IMR-90 (cell line): ENCODE measurements at places on chromosomes 1 and 21. TPM values are rescaled to one million over a fixed set of nuclear protein-coding genes. Genes with fewer than 3 reads are reported as not detected.

- H3K4me3 ChIP-seq = no peak overlapping the region
- no peaks in the 10 kb centered on the region for H3K27me3 ChIP-seq
- no peaks in the 10 kb centered on the region for H3K4me1 ChIP-seq
- H3K36me3 ChIP-seq = peaks cover 3% of the 10 kb centered on the region; the same call in 1 of the 2 replicates
- DNase-seq = peak; percentile 46
Observed at GRCh38 chr1:31335007-31335406, 37.9 kb downstream of the FABP3 start.

DNA sequence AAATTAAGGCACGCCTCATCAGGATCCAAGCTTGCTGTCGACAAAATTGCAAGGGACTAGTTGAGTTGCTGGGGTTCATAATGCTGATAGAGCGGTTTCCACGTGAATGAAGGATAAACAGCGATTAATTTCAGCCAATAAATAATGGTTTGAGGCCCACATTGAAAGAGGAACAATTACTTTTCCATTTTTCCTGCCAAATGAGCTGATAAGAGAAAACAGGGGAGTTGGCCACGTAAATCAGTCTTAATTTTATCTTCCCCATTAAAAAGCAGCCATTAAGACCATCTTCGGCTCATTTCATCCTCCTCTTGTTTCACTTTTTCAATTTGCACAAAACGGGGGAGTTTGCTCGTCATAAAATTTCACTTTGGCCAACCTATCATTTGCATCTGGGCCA is 235.5 kb upstream of the RRP15 start:
- H3K27ac ChIP-seq = no peak overlapping the region
- DNase-seq = no peak
- H3K27me3 ChIP-seq = no peaks in the 10 kb centered on the region
- H3K4me1 ChIP-seq = no peaks in the 10 kb centered on the region

The PGBD5 gene
- 0.36 and 0.37 TPM in 2 replicates for polyA plus RNA-seq

DNA sequence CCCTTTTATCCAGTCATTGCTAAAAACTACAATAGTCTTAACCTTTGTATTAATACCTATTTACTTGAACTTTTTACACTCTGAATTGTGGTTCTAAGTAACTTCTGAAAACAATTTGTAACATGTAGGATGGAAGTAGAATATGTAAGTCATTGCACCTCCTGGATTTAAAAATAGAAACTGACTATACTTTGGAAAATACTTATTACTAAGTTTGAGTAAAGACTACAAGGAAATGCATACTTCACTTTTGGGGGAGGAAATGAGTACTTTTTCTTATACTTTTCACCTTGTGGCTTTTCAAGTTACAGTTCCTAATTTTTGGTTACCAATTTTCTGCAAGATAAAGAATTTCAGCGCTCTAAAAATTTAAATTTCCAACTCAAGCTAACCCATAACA is 8.7 kb downstream of the RGS18 start:
- no peak overlapping the region for H3K4me3 ChIP-seq
- no peak overlapping the region for H3K27ac ChIP-seq
- H3K4me1 ChIP-seq = peaks cover 2% of the 10 kb centered on the region; the same call in 1 of the 2 replicates
- DNase-seq = no peak
- H3K27me3 ChIP-seq = no peaks in the 10 kb centered on the region

DNA sequence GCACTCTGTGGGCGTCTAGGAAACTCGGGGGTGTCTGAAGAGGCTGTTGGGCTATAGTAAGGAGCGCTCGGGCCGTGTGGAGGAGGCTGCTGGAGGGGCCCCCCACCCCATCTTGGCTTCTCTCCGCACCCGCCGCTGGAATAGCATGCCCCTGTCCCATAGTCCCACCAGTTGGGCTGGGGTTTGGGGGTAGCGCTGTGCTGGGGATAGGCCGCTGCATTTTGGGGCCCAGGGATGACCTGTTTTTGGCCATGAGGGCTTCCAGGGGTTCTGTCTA is 511 bp downstream of the EFNA3 start:
- H3K4me3 ChIP-seq = no peak overlapping the region
- no peaks in the 10 kb centered on the region for H3K36me3 ChIP-seq
- H3K4me1 ChIP-seq = peaks cover 6% of the 10 kb centered on the region; the same call in 1 of the 2 replicates
- H3K27ac ChIP-seq = no peak overlapping the region
- DNase-seq = no peak
- peaks cover 74% of the 10 kb centered on the region for H3K27me3 ChIP-seq

The SAMD13 gene
- 0.27 and 0.34 TPM in 2 replicates for polyA plus RNA-seq

The H3-3A gene
- 253 and 256 TPM in 2 replicates for polyA plus RNA-seq

- peaks cover 11% of the 10 kb centered on the region for H3K27me3 ChIP-seq
- H3K4me1 ChIP-seq = no peaks in the 10 kb centered on the region
- H3K27ac ChIP-seq = no peak overlapping the region
- no peak overlapping the region for H3K4me3 ChIP-seq
- no peak for DNase-seq
Observed at GRCh38 chr21:44547656-44548331, 3.5 kb downstream of the KRTAP10-2 start.

The RNU1-3 gene
- not detected in 2 replicates for polyA plus RNA-seq

The PCAT6 gene
- 5.8 and 5.9 TPM in 2 replicates for polyA plus RNA-seq

The TMPRSS15 gene
- not detected in 2 replicates for polyA plus RNA-seq

GRCh38 chr1:32055416-32055815 is 17.3 kb upstream of the TMEM39B start:
- peaks cover 61% of the 10 kb centered on the region for H3K36me3 ChIP-seq
- no peak for DNase-seq
- H3K27ac ChIP-seq = no peak overlapping the region
- no peak overlapping the region for H3K4me3 ChIP-seq
- H3K27me3 ChIP-seq = no peaks in the 10 kb centered on the region

The FCN3 gene
- not detected in 2 replicates for polyA plus RNA-seq

DNA sequence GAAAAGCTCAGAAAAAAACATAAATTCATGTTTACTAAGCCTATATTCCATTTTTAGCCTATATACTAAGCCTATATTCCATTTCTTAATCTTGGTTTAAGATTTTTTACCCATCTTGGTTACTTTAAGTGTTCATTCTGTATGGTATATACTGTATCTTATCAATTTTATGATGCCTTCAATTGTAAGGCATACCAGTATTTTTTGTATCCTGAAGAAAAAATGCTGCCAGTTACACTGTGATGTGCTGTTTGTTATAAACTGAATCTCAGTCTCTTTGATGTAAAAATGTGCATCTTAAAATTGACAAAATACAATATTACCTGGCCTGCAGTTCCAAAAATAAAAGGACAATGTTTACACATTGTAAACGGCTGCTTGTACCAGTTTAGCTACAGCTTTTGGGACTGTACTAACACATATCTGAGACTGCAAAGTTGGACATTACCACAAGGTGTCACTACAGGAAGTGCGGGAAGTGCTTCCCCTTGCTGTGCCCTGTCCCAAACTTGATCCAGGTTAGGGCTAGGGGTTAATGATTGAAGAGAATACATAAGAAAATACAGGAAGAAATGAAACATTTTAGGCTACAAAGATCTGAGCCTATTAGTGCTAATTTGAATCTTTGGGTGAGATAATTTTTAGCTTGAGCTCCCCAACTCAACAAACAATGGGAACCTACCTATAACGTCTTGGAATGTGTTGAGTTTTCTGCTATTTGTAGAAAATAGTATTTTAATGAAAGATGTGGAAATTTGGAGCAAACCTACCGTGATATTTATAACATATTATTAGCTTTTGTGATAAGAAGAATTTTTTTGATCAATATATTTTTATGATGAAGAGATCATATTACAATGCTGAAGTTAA is 108.9 kb downstream of the LBR start:
- no peaks in the 10 kb centered on the region for H3K4me1 ChIP-seq
- no peak overlapping the region for H3K27ac ChIP-seq
- peak; percentile 36 for DNase-seq
- H3K36me3 ChIP-seq = no peaks in the 10 kb centered on the region
- H3K4me3 ChIP-seq = no peak overlapping the region
- H3K27me3 ChIP-seq = no peaks in the 10 kb centered on the region

DNA sequence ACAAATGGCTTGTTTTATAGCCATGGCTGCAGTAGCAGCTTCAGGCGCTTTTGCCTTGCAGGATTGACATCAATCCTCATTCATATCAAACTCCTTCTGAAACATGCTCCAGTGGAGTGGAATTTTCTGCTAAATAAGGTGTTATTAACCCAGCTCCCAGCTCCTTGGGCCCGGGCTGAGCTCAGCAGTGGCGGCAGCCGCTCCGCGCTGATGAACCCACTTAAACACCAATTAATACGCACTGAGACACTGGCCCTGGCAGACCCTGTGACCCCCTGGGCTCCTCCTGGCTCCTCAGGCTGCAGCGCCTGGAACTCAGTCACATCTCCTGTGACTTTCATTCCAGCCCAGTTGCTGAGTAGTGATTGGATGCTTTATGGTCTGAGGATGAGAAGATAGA is 137.4 kb upstream of the GRIK3 start:
- no peaks in the 10 kb centered on the region for H3K36me3 ChIP-seq
- DNase-seq = no peak
- H3K4me1 ChIP-seq = no peaks in the 10 kb centered on the region
- no peak overlapping the region for H3K4me3 ChIP-seq
- H3K27ac ChIP-seq = no peak overlapping the region

The CD5L gene
- not detected in 2 replicates for polyA plus RNA-seq

The LEFTY1 gene
- polyA plus RNA-seq = not detected in 2 replicates

- peaks cover 2% of the 10 kb centered on the region; the same call in 1 of the 2 replicates for H3K4me1 ChIP-seq
- no peak overlapping the region for H3K4me3 ChIP-seq
- H3K36me3 ChIP-seq = no peaks in the 10 kb centered on the region
Observed at GRCh38 chr1:34786521-34787325, 5.7 kb downstream of the GJB3 start.

DNA sequence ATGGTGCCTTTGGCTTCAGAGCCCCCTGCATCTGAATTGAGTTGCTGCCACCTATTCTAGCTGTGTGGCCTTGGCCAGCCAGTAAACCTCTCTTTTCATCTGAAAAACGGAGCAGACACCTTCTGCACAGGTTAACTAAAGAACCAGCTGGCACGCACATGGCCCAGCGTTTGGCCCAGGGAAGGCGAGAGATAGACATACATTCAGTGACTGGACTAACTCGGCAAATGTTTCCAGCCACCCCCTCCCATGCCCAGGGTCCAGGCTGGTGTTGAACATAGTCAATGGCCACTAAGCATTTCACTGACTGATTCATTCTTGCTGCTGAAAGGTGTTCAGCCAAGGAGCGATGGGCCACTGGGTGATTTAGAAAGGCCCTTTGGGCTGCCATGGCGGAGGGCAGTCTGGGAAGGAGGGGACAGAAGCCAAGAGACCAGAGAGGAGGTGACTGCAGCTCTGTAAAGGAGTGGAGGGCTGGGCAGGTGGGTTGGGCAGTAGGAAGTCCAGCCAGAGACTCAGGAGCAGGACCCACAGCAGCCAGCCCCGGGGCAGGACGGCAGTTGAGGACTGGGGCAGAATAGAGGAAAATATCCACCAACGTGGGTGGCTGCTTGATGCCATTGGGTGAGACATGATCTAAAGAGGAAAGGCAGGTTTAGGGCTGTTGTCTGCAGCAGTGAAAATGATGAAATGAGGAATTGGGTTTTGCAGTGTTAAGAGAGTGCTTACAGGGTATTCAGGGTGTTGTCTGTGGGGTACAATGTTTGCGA is 184.3 kb downstream of the HIVEP3 start:
- no peaks in the 10 kb centered on the region for H3K36me3 ChIP-seq
- no peak overlapping the region for H3K27ac ChIP-seq
- no peaks in the 10 kb centered on the region; the same call in 1 of the 2 replicates for H3K27me3 ChIP-seq
- peaks cover 12% of the 10 kb centered on the region for H3K4me1 ChIP-seq

- H3K27me3 ChIP-seq = no peaks in the 10 kb centered on the region; the same call in none of the 2 replicates
- H3K27ac ChIP-seq = no peak overlapping the region
- no peaks in the 10 kb centered on the region for H3K36me3 ChIP-seq
- DNase-seq = no peak
- H3K4me3 ChIP-seq = no peak overlapping the region
Observed at GRCh38 chr1:58447886-58448285, 98.6 kb downstream of the OMA1 start.

GRCh38 chr1:179141592-179142251 is 59.9 kb downstream of the TOR3A start:
- H3K4me3 ChIP-seq = peak overlapping the region; percentile 56
- peaks cover 2% of the 10 kb centered on the region; the same call in 1 of the 2 replicates for H3K36me3 ChIP-seq
- H3K27me3 ChIP-seq = no peaks in the 10 kb centered on the region
- peaks cover 13% of the 10 kb centered on the region for H3K4me1 ChIP-seq

The MEX3A gene
- polyA plus RNA-seq = 9.0 and 11.6 TPM in 2 replicates

DNA sequence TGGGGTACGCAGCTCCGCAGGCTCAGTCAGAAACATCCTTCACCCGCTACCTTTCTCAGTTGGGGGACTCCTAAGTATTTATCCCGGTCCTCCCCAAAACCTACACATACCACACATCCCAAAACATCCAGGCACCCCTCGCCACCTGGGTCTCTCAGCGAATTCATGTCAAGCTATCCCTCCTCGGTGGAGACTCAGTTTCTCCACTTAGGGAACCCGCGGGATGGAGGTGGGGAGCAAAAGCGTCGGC is 1.3 kb upstream of the ZBTB7B start:
- peak overlapping the region; percentile 94 for H3K27ac ChIP-seq
- H3K27me3 ChIP-seq = no peaks in the 10 kb centered on the region
- DNase-seq = no peak

GRCh38 chr1:147807405-147807804 is 47.0 kb upstream of the GJA5 start:
- H3K4me1 ChIP-seq = no peaks in the 10 kb centered on the region
- H3K36me3 ChIP-seq = no peaks in the 10 kb centered on the region
- no peak for DNase-seq
- no peaks in the 10 kb centered on the region for H3K27me3 ChIP-seq

- H3K27me3 ChIP-seq = no peaks in the 10 kb centered on the region
- H3K4me3 ChIP-seq = no peak overlapping the region
- no peak overlapping the region for H3K27ac ChIP-seq
- H3K36me3 ChIP-seq = no peaks in the 10 kb centered on the region
Observed at GRCh38 chr1:96048572-96049212, 672.9 kb upstream of the PTBP2 start.

DNA sequence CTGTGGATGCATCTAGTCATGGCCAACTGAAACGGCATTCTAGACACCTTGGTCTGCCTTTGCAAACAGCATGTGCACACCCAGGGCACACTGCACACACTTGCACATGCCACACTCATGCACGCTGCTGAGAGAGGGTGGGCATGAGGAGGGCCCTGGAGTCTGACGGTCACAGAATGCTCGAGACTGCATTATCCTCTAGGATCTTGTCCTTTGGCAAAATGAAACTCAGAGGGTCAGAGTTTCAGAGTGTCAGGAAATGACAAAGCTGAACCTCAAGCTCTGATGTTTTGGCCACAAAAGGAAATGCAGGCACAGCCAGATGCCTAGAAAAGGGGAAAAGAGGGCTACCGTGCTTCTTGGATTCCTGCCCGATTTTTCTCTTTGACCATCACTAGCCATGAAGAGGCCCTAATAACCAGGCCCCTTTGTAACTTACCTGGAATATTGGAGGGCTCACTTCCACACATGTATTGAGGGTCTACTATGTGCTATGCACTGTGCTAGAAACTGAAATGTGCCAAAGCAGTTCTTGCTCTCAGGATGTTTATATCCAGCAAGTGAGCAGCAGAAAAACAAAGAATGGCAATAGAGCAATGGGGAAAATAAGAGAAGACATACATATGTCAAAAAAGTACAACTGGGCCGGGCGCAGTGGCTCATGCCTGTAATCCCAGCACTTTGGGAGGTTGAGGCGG is 65.4 kb downstream of the TOMM20 start:
- H3K4me1 ChIP-seq = peaks cover 13% of the 10 kb centered on the region
- no peak overlapping the region for H3K27ac ChIP-seq
